ENCODE measurements at places on chromosomes 6 and 20. TPM values are rescaled to one million over a fixed set of nuclear protein-coding genes. Genes with fewer than 3 reads are reported as not detected.

DNA sequence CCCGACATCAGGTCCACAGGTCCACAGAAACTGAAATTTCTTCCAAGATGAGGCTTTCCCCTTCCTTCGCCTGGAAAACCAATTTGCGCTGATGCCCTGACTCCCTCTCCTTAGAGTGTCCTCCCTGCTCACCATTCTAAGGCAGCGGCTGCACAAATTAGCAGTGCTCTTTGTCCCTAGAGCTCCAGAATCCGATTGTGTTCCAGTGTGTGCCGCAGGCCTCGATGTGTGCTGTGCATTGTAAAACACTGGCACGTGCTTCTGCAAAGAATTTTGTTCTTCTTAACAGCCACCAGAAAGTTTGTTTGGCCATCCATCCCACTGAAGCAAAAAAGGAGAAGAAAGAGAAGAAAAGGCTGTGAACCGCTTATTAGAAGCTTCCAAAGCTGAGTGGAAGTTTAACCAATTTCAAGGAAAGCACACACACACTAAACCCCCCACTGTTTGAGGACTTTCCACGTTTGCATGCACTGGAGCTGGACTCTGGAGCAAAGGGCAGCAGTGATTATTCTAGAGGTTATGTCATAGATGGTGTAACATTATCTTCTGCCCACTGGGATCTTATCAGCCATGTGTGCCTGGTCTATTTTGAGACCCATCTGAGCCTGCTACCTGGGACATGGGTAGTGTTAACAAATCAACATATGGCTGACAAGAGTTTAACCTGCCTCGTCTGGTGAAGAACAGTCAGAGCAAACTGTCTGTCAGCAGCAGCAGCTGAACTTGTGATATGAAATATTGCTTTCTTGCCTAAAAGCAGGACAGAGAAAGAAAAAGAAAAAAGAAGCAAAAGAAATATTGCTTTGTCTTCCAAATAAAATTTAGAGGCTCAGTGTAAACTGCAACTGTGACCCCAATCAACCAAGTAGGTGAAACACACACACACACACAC, 64.9 kb upstream of the RREB1 start:
- no peak overlapping the region for H3K27ac ChIP-seq
- no peak overlapping the region for H3K4me3 ChIP-seq
- H3K36me3 ChIP-seq = no peaks in the 10 kb centered on the region

- no peaks in the 10 kb centered on the region for H3K27me3 ChIP-seq
- H3K27ac ChIP-seq = no peak overlapping the region
- no peak for DNase-seq
- no peaks in the 10 kb centered on the region for H3K36me3 ChIP-seq
- H3K4me3 ChIP-seq = no peak overlapping the region
Observed at GRCh38 chr6:124825564-124825963, 136.7 kb upstream of the RNF217 start.

Gene C20orf96
- total RNA-seq = 10.7 TPM

Gene KIAA0408
- total RNA-seq = 19.6 TPM

GRCh38 chr6:74058606-74059005, 362.6 kb downstream of the CD109 start:
- H3K4me3 ChIP-seq = no peak overlapping the region
- H3K27me3 ChIP-seq = no peaks in the 10 kb centered on the region
- no peaks in the 10 kb centered on the region for H3K4me1 ChIP-seq
- no peak overlapping the region for H3K27ac ChIP-seq
- H3K36me3 ChIP-seq = no peaks in the 10 kb centered on the region

- DNase-seq = no peak
- H3K36me3 ChIP-seq = peaks cover 31% of the 10 kb centered on the region
- peaks cover 7% of the 10 kb centered on the region for H3K4me1 ChIP-seq
- no peaks in the 10 kb centered on the region for H3K27me3 ChIP-seq
- no peak overlapping the region for H3K4me3 ChIP-seq
- no peak overlapping the region for H3K27ac ChIP-seq
Observed at GRCh38 chr20:18545566-18545965, 21.7 kb upstream of the SMIM26 start.

Gene KCNK16
- not detected for total RNA-seq

GRCh38 chr6:112253841-112254816, at the start of gene LAMA4:
Gene LAMA4, minus strand, starts transcription at chr6:112254567. Its CDS starts 417 bp downstream, at chr6:112254150.
- DNase-seq = peak; percentile 84
- H3K36me3 ChIP-seq = peaks cover 8% of the 10 kb centered on the region
- H3K27me3 ChIP-seq = no peaks in the 10 kb centered on the region
- H3K4me1 ChIP-seq = peaks cover 25% of the 10 kb centered on the region
- peak within 1 kb of the TSS; percentile 84 for H3K27ac ChIP-seq
- H3K4me3 ChIP-seq = peak within 1 kb of the TSS; percentile 95

GRCh38 chr20:21325296-21325695, 22.2 kb downstream of the XRN2 start:
- H3K4me1 ChIP-seq = peaks cover 6% of the 10 kb centered on the region
- H3K36me3 ChIP-seq = peaks cover 3% of the 10 kb centered on the region
- no peak overlapping the region for H3K4me3 ChIP-seq
- DNase-seq = no peak
- no peak overlapping the region for H3K27ac ChIP-seq

- no peaks in the 10 kb centered on the region for H3K36me3 ChIP-seq
- H3K27ac ChIP-seq = no peak overlapping the region
- no peaks in the 10 kb centered on the region for H3K27me3 ChIP-seq
- H3K4me1 ChIP-seq = no peaks in the 10 kb centered on the region
- no peak overlapping the region for H3K4me3 ChIP-seq
- no peak for DNase-seq
Observed at GRCh38 chr6:159676890-159677505, 16.0 kb downstream of the SOD2 start.

DNA sequence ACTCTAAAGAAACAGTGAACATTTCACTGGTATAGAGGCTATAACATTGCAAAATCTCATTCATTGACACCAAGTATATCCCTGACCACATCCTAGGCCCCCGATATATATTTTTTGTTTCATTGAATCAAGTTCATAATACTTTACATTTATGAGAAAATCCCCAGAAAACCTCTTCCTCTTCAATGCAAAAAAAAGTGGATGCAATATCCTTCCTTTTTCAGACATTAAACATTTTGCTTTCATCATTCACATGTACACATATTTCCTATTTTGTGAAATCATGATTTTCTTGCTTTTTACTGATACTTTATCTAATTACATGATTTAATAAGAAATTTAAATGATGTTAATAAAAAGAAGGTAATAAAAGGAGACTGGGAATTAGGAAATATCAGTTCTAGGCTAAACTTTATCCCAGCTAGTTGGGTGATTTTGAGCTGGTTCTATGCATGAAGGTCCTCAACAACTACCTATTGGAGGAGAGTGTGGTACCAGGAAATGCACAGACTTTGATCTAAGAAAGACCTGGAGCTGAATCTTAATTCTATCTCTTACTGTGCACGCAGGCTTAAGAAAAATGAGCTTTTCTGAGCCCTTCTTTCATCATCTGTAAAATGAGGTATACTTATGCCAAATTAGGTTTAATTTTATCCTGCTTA, 4.9 kb downstream of the SYNE1 start:
- H3K27ac ChIP-seq = no peak overlapping the region
- H3K36me3 ChIP-seq = no peaks in the 10 kb centered on the region
- peaks cover 9% of the 10 kb centered on the region for H3K4me1 ChIP-seq
- DNase-seq = no peak

DNA sequence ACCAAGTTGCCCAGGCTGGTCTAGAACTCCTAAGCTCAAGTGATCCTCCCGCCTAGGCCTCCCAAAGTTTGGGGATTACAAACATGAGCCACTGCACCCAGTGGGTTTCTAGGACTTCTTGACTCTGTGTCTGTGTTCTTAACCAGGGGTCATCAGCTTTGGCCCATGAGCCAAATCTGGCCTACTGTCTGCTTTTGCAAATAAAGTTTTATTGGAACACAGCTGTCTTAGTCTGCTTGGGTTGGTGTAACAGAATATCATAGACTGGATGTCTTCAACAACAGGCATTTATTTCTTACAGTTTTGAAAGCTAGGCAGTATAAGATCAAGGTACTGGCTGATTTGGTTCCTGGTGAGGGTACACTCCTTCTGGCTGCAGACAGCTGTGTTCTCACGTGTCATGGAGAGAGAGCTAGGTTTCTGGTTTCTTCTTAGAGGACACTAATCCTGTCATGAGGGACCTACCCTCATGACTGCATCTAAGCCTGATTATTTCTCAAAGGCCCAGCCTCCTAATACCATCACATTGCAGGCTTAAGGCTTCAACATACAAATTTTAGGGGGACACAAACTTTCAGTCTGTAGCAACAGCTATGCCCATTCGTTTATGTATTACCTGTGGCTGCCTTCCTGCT, 23.3 kb downstream of the ARFGEF2 start:
- no peak overlapping the region for H3K27ac ChIP-seq
- H3K4me1 ChIP-seq = peaks cover 3% of the 10 kb centered on the region
- no peak for DNase-seq
- H3K4me3 ChIP-seq = no peak overlapping the region
- H3K36me3 ChIP-seq = peaks cover 17% of the 10 kb centered on the region

- H3K36me3 ChIP-seq = no peaks in the 10 kb centered on the region
- H3K4me1 ChIP-seq = peaks cover 8% of the 10 kb centered on the region
- H3K27ac ChIP-seq = no peak overlapping the region
- H3K4me3 ChIP-seq = no peak overlapping the region
- DNase-seq = no peak
- peaks cover 37% of the 10 kb centered on the region for H3K27me3 ChIP-seq
Observed at GRCh38 chr6:43250992-43251373, 7.7 kb downstream of the TTBK1 start.

DNA sequence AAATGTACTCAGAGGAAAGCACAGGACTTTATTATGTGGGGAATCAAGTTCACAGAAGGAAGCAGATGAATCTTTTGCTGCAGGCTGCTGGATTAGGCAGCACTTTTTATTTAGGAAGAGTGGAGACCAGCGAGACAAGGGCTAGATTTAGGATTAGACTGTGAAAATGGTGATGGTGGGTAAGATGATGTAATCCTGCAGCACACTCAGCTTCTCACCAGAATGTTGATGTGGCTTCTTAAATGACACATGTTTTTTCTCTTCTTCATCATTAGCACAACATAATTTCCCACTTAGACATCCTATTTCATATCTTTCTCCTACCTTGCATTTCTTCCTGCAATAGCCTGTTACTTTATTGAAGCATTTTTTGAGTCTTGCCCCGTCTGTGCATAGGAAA, 1.8 kb downstream of the DEFB128 start:
- H3K4me1 ChIP-seq = no peaks in the 10 kb centered on the region
- no peaks in the 10 kb centered on the region for H3K36me3 ChIP-seq
- no peaks in the 10 kb centered on the region for H3K27me3 ChIP-seq
- H3K4me3 ChIP-seq = no peak overlapping the region
- DNase-seq = no peak

DNA sequence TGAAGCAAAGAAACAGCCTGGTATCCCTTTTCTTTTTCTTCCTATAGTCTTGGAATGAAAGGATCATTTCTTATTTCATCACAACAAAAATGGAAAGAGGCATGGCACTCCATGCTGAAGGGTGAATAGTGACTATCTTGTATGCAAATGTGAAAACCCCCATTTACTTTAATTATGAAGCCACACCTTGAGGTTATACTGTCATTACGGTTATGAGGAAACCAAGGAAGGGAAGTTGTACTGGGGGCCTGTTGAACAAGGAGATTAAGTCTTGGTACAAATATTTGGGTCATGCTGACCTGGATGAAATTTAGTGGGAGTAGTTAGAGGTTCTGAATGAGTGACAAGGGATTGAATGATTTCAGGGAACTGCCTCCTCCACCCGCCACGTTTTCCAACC, 8.7 kb upstream of the STXBP5 start:
- no peak for DNase-seq
- H3K4me3 ChIP-seq = no peak overlapping the region
- no peaks in the 10 kb centered on the region for H3K27me3 ChIP-seq

Gene SLC13A3
- 0.66 TPM for total RNA-seq

- DNase-seq = no peak
- H3K4me3 ChIP-seq = no peak overlapping the region
- H3K36me3 ChIP-seq = no peaks in the 10 kb centered on the region
- no peak overlapping the region for H3K27ac ChIP-seq
Observed at GRCh38 chr6:170490259-170490658, 62.8 kb downstream of the PSMB1 start.

DNA sequence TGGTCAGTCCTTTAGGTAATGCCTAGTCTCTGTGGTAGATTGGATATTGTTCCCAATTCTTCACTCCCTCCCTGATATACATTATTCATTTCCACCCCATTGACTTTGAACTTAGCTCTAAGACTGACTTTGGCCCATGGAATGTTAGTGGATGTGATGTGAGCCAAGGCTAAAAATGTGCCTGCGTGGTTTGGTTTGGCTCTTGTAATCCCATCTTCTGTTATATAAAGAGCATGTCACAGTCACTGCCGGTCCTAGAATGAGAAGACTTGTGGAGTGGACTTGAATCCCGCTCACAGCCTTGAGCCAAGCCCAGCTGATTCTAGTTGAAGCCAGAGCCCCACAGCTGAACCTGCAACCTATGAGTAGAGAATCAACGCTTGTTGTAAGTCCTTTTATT, 23.6 kb upstream of the DNAAF9 start:
- peak; percentile 90 for DNase-seq
- no peaks in the 10 kb centered on the region for H3K4me1 ChIP-seq
- no peaks in the 10 kb centered on the region for H3K27me3 ChIP-seq
- H3K27ac ChIP-seq = no peak overlapping the region
- H3K36me3 ChIP-seq = no peaks in the 10 kb centered on the region
- H3K4me3 ChIP-seq = no peak overlapping the region

DNA sequence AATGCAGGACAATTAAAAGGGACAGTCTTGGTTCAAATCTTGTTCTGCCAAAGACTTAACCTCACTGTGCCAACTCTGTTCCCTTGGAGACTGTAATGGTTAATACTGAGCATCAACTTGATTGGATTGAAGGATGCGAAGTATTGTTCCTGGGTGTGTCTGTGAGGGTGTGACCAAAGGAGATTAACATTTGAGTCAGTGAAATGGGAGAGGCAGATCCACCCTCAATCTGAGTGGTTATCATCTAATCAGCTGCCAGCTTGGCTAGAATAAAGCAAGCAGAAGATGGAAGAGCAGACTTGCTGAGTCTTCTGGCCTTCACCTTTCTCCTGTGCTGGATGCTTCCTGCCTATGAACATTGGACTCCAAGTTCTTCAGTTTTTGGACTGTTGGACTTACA, 474.4 kb downstream of the CD83 start:
- no peak for DNase-seq
- no peak overlapping the region for H3K27ac ChIP-seq
- H3K36me3 ChIP-seq = no peaks in the 10 kb centered on the region
- no peaks in the 10 kb centered on the region for H3K4me1 ChIP-seq
- peaks cover 5% of the 10 kb centered on the region for H3K27me3 ChIP-seq
- H3K4me3 ChIP-seq = no peak overlapping the region

- DNase-seq = no peak
- no peak overlapping the region for H3K4me3 ChIP-seq
- no peaks in the 10 kb centered on the region for H3K27me3 ChIP-seq
- no peaks in the 10 kb centered on the region for H3K4me1 ChIP-seq
- H3K27ac ChIP-seq = no peak overlapping the region
Observed at GRCh38 chr6:13295576-13295975, 32.8 kb downstream of the TBC1D7 start.

DNA sequence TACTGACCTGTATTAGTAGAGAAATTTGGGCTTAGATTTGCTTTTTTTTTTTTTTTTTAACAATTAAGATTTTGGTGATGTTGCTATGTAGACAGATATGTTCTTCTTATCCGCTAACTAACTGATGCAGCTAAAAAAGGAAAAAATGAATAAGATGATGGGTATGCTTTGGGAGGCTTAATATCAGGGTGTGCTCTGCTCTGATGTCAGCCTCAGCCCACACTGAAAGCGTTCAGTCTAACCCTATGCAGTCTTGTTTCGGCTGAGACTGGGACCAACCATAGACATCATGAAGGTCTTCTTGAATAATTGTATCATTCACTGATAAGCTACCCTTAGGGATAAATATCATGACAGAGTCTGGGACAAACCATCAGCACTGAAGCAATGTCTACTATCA, 6.9 kb upstream of the CCN2 start:
- no peaks in the 10 kb centered on the region for H3K27me3 ChIP-seq
- H3K27ac ChIP-seq = no peak overlapping the region
- no peaks in the 10 kb centered on the region for H3K36me3 ChIP-seq
- no peak for DNase-seq

Measured in astrocyte (in vitro differentiated cells and primary cell).